ENCODE measurements at places on chromosomes 2 and 18. TPM values are rescaled to one million over a fixed set of nuclear protein-coding genes. Genes with fewer than 3 reads are reported as not detected.

DNA sequence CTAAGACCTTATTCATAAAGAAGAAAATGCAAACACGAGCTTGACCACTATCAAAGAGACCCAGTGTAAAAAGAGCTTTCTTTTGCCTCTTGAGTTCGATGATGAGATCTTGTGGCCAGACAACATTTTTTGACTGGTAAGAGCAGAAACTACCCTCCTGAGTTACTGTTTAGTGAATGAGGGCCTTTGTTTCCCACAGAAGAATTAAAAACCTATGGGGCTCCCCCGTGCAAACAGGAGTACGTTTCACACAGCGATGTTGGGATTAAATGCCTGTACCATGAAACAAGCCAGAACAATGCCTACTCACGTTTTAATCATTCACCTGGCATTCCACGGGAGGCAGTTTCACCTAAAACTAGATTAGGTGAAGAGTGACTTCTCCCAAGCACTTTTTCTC is 36.0 kb downstream of the MYCN start:
- no peaks in the 10 kb centered on the region for H3K36me3 ChIP-seq
- H3K27ac ChIP-seq: no peak overlapping the region
- H3K4me3 ChIP-seq: no peak overlapping the region
- H3K4me1 ChIP-seq: no peaks in the 10 kb centered on the region
- H3K27me3 ChIP-seq: no peaks in the 10 kb centered on the region
- no peak for DNase-seq

- H3K36me3 ChIP-seq: no peaks in the 10 kb centered on the region
- DNase-seq: no peak
- H3K27ac ChIP-seq: no peak overlapping the region
- H3K27me3 ChIP-seq: no peaks in the 10 kb centered on the region
Observed at GRCh38 chr2:208698114-208698513, 291.5 kb downstream of the PTH2R start.

DNA sequence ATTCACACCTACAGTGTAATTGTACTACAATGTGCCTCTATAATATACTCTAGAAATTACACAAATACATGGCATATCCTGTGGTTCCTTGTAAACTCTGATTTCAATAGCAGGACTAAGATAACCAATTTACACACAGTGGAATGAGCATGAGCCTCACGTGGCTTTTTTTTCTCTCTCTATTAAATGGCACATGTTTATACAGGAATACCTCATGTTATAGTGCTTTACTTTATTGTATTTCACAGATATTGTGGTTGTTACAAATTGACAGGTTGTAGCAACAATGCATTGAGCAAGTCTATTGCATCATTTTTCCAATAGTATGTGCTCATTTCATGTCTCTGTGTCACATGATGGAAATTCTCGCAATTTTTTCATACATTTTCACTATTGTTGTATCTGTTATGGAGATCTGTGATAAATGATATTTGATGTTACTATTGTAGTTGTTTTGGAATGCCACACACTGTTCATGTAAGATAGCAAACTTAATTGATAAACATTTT is 260.0 kb downstream of the FSIP2 start:
- H3K4me3 ChIP-seq: no peak overlapping the region
- no peaks in the 10 kb centered on the region for H3K27me3 ChIP-seq
- DNase-seq: no peak
- H3K4me1 ChIP-seq: no peaks in the 10 kb centered on the region

DNA sequence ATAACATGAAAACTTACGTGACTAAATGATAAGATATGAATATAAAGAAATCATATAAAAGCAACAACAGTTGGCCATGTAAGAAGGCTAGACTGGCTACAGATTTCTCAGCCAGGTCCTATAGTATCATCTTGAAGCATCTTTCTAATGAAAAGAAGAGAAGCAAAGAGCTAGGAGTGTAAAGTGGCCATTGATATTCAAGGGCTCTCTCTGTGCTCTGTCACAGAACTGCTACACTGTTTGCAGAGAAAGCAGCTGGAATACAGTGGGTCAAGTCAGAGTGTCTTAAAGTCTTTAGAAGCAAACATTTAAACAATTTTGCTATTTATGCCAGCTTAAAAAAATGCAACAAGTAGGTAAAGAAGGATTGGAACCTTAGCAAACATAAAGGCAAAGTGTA is 118.8 kb downstream of the SCN9A start:
- H3K4me1 ChIP-seq: no peaks in the 10 kb centered on the region
- DNase-seq: no peak
- H3K27me3 ChIP-seq: no peaks in the 10 kb centered on the region
- H3K27ac ChIP-seq: no peak overlapping the region

DNA sequence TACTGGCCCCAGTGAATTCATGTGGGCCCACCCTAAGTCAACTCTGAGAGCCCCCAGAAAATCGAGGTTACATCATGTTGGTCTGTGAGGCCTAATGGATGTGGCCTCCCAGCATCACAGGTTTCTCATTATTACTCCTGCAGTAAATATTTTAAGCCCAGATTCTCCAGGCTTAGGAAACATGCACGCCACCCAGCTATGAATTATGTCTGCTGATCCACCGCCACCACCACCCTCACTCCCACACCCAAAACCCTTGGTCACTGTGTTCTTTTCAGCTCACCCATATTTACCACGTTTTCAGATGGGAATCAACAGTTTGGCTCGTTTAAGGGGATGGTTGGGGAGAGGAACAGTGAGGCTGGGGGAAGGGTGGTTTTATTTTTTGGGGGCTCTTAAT is 128.6 kb downstream of the NCK2 start:
- H3K4me1 ChIP-seq: peaks cover 9% of the 10 kb centered on the region
- H3K27me3 ChIP-seq: no peaks in the 10 kb centered on the region
- peak overlapping the region; percentile 49 for H3K27ac ChIP-seq
- no peak for DNase-seq
- H3K4me3 ChIP-seq: no peak overlapping the region

GRCh38 chr2:219205165-219205538 is 1.4 kb upstream of the ZFAND2B start:
- no peaks in the 10 kb centered on the region for H3K27me3 ChIP-seq
- H3K4me1 ChIP-seq: peaks cover 20% of the 10 kb centered on the region
- no peak overlapping the region for H3K27ac ChIP-seq
- no peak overlapping the region for H3K4me3 ChIP-seq
- DNase-seq: no peak
- H3K36me3 ChIP-seq: no peaks in the 10 kb centered on the region

SP110 gene
- 10.9 TPM for polyA plus RNA-seq

TTC32 gene
- polyA plus RNA-seq: 19.5 TPM

GRCh38 chr2:216643986-216644659 is 10.9 kb downstream of the IGFBP2 start:
- no peaks in the 10 kb centered on the region for H3K36me3 ChIP-seq
- H3K27me3 ChIP-seq: no peaks in the 10 kb centered on the region
- no peak overlapping the region for H3K4me3 ChIP-seq
- peak overlapping the region; percentile 68 for H3K27ac ChIP-seq

POTEC gene
- polyA plus RNA-seq: not detected

- DNase-seq: no peak
- H3K4me1 ChIP-seq: peaks cover 12% of the 10 kb centered on the region
- H3K27me3 ChIP-seq: peaks cover 5% of the 10 kb centered on the region
- no peak overlapping the region for H3K4me3 ChIP-seq
- no peaks in the 10 kb centered on the region for H3K36me3 ChIP-seq
Observed at GRCh38 chr2:104410136-104410535, 443.8 kb upstream of the POU3F3 start.

DNA sequence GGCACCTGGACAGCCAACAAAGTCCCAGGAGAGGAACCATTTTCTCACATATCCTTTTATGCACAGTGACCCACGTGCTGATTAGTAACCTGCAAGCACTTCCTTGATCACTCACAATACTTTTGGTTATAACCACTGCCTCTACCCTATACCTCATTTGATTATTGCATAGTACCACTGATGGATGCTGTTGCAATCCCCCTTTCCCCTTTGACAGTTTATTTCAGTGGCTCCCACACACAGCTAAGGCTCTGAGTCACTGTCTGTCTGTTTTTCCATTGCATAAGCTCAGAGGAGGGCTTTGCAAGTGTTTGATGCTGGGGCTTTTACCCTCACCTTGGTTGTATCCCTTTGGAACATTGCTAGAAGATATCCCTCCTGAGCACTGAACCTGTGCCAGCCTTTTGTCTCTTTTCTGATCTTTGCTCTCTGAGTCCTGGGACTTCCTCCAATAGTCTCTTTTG is 101.7 kb upstream of the RBBP8 start:
- H3K4me1 ChIP-seq: peaks cover 4% of the 10 kb centered on the region
- DNase-seq: peak; percentile 26
- no peaks in the 10 kb centered on the region for H3K36me3 ChIP-seq
- no peaks in the 10 kb centered on the region for H3K27me3 ChIP-seq

DNA sequence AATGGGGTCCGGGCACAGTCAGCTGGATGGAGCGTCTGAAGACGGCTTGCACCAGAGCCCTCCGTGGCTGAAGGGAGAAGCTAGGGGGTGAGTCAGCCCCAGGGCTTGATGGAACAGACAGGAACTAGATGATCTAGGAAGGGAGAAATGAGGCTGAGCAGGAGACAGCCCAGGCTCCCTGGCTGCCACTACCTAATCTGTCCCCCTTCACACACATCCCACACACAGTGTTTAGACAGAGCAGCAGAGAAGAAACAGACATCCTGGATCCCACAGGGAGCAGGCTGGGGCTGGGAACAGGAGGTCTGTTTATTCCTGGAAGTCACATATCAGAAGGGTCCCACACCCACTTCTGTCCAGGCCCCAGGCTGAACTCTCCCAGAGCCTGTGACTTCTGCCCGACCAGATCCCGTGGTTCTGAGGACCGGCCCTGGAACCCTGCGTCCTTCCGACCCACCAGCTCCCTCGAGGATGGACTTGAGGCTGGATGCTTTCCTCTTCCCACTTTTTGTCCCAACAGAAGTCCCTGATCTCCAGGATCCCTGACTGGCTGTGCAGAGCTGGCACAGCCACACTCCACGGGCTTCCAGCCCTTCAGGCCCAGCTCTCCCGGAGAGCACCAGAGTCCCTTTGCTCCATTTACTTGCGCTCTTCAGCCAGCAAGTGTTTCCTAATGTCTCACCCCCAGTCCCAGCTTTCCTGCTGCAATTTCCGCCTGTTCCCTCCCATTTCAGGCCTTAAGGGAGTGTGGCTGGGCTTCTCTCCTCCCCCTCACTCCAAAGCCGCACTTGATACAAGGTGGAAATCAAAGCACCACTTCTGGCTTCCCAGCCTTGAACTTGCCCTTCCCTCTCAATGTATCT is 1.5 kb upstream of the GPBAR1 start:
- peak overlapping the region; percentile 92 for H3K27ac ChIP-seq
- no peak overlapping the region for H3K4me3 ChIP-seq
- peak; percentile 79 for DNase-seq
- H3K36me3 ChIP-seq: peaks cover 8% of the 10 kb centered on the region

PKDCC gene
- polyA plus RNA-seq: 270 TPM

- DNase-seq: no peak
- no peak overlapping the region for H3K27ac ChIP-seq
- peaks cover 10% of the 10 kb centered on the region for H3K4me1 ChIP-seq
- no peaks in the 10 kb centered on the region for H3K27me3 ChIP-seq
Observed at GRCh38 chr2:55148269-55148668, 83.8 kb downstream of the CLHC1 start.

GRCh38 chr2:85750587-85751575 is 2.9 kb upstream of the ATOH8 start:
- no peak overlapping the region for H3K27ac ChIP-seq
- H3K36me3 ChIP-seq: no peaks in the 10 kb centered on the region
- no peak overlapping the region for H3K4me3 ChIP-seq
- H3K4me1 ChIP-seq: peaks cover 16% of the 10 kb centered on the region
- DNase-seq: peak; percentile 75
- H3K27me3 ChIP-seq: peaks cover 49% of the 10 kb centered on the region

- H3K4me3 ChIP-seq: no peak overlapping the region
- no peaks in the 10 kb centered on the region for H3K27me3 ChIP-seq
- peaks cover 8% of the 10 kb centered on the region for H3K4me1 ChIP-seq
- H3K27ac ChIP-seq: peak overlapping the region; percentile 93
- no peak for DNase-seq
Observed at GRCh38 chr2:66443979-66444861, 9.3 kb downstream of the MEIS1 start.

DCDC2C gene
- polyA plus RNA-seq: not detected

MROH2A gene
- polyA plus RNA-seq: not detected

DNA sequence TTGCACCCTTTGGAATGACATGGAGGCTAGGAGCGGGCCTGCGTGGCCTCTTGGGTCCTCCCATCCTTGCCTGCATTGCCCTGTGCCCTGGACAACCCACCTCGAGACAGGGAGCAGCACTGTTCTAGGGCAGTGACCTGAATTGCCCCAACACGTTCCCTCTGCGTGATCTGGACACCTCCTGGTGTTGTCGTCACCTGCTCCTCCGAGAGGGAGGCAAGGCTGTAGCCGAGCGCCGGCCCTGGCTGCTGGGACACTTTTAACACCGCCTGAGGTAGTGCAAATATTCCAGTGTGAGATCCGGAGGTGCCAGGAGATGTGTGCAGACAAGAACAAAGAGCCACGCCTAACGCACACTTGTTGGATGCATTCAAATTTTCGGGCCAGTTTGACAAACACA is 131.5 kb downstream of the SMAD7 start:
- H3K4me1 ChIP-seq: peaks cover 6% of the 10 kb centered on the region
- DNase-seq: no peak
- no peaks in the 10 kb centered on the region for H3K36me3 ChIP-seq
- no peak overlapping the region for H3K27ac ChIP-seq
- H3K4me3 ChIP-seq: no peak overlapping the region
- H3K27me3 ChIP-seq: no peaks in the 10 kb centered on the region

- H3K27me3 ChIP-seq: no peaks in the 10 kb centered on the region
- H3K4me1 ChIP-seq: no peaks in the 10 kb centered on the region
- H3K27ac ChIP-seq: no peak overlapping the region
- H3K4me3 ChIP-seq: no peak overlapping the region
- no peaks in the 10 kb centered on the region for H3K36me3 ChIP-seq
- DNase-seq: no peak
Observed at GRCh38 chr2:157349949-157350515, 24.4 kb upstream of the ERMN start.

UBE2E3 gene
- 146 TPM for polyA plus RNA-seq

GRCh38 chr2:24164416-24164973 is 10.4 kb upstream of the FAM228A start:
- peak; percentile 21 for DNase-seq
- H3K27ac ChIP-seq: no peak overlapping the region
- H3K27me3 ChIP-seq: no peaks in the 10 kb centered on the region
- no peak overlapping the region for H3K4me3 ChIP-seq
- no peaks in the 10 kb centered on the region for H3K4me1 ChIP-seq

FOXD4L1 gene
- polyA plus RNA-seq: not detected

GRCh38 chr2:134462275-134462674 is 208.4 kb downstream of the MGAT5 start:
- H3K27me3 ChIP-seq: no peaks in the 10 kb centered on the region
- no peak overlapping the region for H3K27ac ChIP-seq
- DNase-seq: no peak
- H3K36me3 ChIP-seq: no peaks in the 10 kb centered on the region
- no peak overlapping the region for H3K4me3 ChIP-seq
- H3K4me1 ChIP-seq: no peaks in the 10 kb centered on the region

CMPK2 gene
- polyA plus RNA-seq: 2.6 TPM

- no peak for DNase-seq
- H3K36me3 ChIP-seq: no peaks in the 10 kb centered on the region
- H3K4me3 ChIP-seq: no peak overlapping the region
- no peaks in the 10 kb centered on the region for H3K27me3 ChIP-seq
Observed at GRCh38 chr18:66867653-66868052, 263.8 kb upstream of the CDH19 start.

All from hepatocyte (in vitro differentiated cells).